ENCODE measurements at places on chromosomes 6 and 20.

GRCh38 chr6:128437685-128438084 is 82.7 kb downstream of the PTPRK start:
- DNase-seq = no peak

- no peak for DNase-seq
Observed at GRCh38 chr20:37407019-37407566, 61.2 kb downstream of the SRC start.

GRCh38 chr6:80098392-80098791 is 8.1 kb upstream of the BCKDHB start:
- no peak for DNase-seq

- no peak for DNase-seq
Observed at GRCh38 chr6:144268794-144269349, 16.3 kb upstream of the UTRN start.

- no peak for DNase-seq
Observed at GRCh38 chr6:155125906-155126305, 130.8 kb downstream of the TIAM2 start.

- DNase-seq = no peak
Observed at GRCh38 chr6:162973151-162973872, 245.5 kb downstream of the PACRG start.

DNA sequence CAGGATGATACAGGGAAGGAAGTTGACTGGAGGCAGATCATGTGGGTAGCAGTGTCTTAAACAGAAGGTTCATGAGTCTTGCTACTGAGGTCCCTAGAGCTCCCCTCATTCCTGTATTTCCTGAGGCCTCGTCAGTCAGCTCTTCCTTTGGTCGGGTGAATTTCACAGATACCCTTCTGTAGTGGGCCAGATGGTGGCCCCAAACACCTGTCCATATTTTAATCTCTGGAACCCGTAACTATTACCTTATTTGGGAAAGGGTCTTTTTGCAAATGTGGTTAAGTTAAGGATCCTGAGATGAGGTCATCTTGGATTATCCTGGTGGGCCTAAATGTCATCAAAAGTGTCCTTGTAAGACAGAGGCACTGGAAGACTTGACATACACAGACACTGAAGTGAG is 9.6 kb downstream of the KCNS1 start:
- no peak for DNase-seq

- no peak for DNase-seq
Observed at GRCh38 chr6:167937948-167938911, 59.2 kb upstream of the KIF25 start.

DNA sequence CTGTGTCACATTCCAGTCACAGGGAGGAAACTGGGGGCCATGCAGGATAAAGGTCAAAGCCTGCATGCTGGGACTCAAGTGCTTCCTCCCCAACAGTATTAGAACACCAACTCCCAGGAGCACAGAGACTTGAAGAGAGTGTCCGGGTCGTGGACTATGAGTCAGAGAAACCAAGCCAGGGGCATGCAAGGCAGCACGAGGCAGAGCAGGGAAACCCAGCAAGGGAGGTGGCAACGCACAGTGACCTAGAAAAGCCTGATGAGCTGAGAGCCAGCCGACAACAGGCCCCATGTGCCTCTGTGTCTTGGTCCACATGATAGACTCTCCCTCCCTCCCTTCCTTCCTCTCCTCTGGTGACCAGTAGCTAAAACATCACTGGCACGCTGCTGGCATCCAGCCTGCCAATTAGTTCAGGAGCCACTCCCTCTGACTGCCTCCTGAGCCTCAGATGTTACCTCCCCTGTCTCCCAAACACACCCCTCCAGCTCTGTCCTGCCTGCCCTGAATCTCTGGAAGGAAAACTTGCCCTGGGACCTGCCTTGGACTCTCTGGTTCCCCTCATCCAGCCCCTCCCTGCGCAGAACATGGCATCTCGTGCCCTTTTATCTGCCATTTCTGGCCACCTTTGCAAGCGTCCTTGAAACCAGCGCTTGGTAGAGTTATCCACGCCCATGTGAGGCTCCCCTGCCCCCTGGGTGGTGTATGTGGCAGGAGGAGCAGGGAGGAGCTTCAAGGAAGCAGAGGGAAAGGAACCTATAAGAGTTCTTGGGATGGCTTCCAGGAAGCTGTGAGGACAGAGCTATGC is 16.2 kb upstream of the RNF39 start:
- no peak for DNase-seq

DNA sequence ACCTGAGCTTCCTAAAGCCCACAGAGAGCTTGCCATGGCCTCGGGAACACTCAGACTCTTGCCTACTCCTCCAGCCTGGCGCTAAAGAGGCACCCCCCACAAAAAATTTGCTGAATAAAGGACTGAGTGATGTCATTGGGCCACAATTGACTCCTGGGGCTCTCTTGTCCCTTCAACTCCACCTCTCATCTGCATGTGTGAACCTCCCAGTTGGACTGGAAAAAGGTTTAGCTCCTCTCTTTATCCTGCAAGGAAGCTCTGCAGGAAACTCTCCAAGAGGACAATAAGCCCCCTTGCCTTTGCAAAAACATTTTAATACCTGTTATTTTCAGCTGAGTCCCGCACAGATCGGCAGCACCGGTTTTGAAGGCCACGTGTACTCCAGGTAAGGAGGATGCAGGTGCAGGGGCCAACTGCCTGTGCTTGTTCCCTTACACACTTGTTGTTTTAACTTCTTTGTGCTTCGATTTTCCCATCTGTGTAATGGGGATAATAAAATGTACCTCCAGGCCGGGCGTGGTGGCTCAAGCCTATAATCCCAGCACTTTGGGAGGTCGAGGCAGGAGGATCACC is 107.3 kb downstream of the TFAP2C start:
- no peak for DNase-seq

DNA sequence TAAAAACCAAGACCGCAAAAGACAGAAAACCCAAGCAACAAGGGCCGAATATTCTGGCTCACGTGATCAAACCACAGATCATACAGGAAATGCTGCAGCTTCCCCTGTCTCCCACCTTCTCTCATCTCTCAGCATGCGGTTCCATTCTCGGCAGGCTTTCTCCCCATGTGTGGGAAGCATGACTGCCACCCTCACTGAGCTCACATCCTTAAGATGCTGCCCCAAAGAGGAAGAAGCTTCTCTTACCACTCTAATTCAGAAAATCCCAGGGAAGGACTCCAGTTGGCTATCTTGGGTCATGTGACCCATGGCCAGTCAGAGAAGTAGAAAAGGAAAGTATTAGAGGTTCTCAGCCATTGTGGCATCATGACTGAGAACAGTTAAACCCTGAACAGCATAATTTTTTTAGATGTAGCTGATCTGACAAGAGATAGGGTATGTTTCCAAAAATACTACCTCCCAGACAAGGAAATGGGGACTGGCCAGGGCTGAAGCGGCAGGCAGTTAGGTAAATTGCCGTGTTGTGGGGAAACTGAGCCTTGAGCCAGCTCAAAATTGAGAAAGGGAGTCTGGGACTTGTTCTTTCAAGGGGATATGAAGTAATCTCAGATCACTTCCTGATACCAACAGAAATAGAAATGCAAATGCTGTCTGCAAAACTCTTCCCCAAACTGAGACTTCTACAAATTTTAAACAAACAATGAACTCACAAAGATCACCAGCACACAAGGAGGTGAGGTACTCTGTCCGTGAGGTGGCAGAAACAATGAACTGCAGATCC is 37.1 kb upstream of the GRM4 start:
- DNase-seq = no peak

DNA sequence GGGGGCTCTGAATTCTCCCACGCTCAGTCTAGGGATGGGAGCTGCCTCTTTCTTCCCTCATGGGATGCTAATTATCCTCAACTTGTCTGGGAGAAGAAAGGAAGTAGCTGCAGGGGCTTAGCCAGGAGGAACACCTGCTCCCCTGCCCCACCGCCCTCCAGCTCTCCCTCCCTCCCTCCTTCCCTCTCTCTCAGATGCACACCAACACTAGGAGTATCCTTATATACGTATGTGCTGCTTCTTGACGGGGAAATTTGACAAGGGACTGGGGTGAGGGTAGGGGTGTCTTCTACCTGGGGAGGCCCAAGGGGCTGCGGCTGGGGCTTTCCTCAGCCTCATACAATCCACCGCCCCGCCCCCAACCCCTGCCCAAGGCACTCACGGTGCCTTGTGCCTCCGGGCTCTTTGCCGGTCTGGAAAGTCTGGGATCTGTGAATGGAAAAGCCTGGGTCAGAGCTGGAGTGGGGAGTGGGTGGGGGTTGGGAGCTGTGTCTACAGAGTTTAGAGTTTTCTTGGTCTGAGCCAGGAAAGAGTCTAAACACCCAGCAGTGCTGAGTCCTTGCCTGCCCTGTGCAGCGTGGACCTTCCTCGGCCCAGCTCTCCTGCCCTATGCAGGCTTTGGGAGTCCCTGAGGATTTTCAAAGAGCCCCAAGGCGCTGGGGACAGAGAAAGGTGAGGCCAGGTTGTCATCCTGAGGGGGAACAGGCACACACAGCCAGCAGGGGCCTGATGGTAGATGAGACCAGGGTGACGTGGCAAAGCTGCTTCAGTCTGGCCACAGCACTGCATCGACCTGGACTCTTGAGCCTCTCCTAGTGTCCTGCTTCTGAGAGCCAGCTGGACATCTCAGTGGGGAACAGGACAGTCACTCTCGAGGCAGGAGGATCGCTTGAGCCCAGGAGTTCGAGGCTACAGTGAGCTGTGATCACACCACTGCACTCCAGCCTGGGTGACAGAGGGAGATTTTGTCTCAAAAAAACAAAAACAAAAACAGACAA is 29.3 kb upstream of the EMILIN3 start:
- DNase-seq = peak; percentile 33

DNA sequence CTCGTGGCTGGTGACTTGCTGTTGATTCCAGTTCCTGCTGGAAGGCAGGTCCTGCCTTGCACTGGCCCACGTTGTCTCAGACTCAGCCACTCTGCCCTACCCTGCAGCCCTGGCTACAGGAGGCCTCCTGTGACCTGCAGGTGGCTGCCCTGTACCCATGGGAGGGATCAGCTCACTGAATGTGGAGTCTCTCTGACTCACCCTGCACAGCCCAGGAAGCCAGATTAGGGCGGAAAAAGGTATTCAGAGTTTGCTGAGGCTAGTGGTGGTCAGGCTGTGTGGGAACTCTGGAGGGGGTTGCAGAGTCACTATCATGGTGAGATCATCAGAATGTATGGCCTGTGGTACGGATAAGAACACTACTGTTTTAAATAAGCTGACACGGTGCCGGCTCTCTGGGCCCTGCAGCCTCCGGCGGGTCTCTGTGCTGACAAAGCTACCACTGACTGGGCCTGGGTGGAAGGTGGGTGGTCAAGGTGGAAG is 24.7 kb upstream of the PYGB start:
- no peak for DNase-seq

Data from NCI-H1105 treated with DMSO at 0.1 percent for 48 hours (cell line).